Activated T-helper 2 cell treated with anti-CD3 and anti-CD28 coated beads, Interferon-gamma antibody, Interleukin-2, Interleukin-4, amounts not matched to agents 10 μg/mL and 5 μg/mL and 100 μg/mL, durations not matched to agents 14 hours and 24 hours and 36 hours (primary cell): ENCODE measurements at places on chromosomes 2 and 18. TPM values are rescaled to one million over a fixed set of nuclear protein-coding genes. Genes with fewer than 3 reads are reported as not detected.

DNA sequence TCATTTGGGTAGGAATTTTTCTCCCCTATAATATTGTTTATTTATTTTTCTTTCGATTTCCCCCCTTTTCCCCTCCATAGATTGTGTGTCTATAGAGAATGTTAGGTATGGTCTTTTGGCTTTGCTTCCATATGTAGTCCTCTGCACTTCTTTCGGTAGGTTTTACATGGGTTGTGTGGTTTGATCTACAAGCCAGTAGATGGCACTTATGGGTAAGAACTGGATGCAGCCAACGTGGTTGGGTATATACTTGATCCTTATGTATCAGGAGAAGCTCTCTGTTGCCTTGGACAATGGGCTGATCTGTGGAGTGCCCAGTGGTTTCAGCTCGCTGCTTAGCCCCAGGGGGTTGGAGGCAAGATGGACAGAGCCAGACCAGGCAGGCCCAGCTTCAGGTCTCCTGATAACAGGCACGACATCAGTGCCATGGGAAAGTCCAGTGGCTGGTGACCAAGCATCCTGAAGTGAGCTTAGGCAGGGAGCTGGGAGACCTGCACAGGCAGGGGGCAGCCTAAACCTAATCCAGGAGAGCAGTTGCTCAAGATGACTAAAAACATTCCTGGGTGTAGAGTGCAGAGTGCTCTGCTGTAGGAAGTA is 488.3 kb downstream of the CCDC85A start:
- DNase-seq: no peak

- no peak for DNase-seq
Measured at GRCh38 chr2:16613539-16614011, 52.1 kb downstream of the CYRIA start.

GRCh38 chr2:231347081-231347480 is 48.4 kb upstream of the B3GNT7 start:
- no peak for DNase-seq

PCARE gene
- total RNA-seq: not detected in 2 replicates

REEP1 gene
- 0.62 and 0.71 TPM in 2 replicates for total RNA-seq

DNA sequence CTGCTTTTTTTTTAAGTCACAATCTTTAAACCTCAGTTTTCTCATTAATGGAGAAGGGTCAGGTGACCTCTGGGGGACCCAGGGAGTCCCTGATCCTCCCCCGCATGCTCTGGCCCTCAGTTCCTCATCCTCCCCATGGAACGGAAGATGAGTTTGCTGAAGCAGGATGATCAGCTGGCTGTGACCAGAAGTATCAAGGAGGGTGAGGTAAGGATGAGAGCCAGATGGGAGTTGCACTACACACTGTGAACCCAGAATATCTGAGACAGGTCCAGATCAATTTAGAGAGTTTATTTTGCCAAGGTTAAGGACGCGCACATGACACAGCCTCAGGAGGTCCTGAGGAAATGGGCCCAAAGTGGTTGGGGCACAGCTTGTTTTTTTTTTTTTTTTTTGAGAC is 3.8 kb downstream of the CATIP start:
- no peak for DNase-seq

DNA sequence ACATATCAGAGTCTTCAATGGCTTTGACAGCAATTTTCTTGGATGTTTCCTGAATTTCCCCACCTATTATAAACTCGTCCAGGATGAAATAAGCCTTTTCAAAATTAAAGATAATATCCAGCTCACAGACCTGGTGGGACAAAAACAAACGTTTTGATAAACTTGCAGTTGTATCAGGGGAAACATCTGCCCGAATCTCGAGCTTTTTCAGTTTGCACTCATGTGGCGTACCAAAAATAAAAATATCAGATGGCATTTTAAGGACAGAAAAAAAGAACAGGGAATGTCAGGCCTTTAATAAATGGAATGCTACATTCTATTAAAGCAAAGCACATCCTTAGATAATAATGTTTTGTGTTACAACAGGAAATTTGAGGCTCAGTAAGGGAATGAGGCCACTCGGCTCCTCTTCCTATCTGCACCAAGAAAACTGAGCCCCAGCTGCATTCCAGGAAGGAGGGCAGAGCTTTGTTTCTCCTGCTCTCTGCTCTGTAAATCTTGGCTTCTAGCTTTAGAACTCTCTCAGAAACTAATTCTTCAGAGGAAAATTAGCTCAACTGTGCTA is 72.1 kb downstream of the AP1S3 start:
- DNase-seq: no peak

- DNase-seq: no peak
Measured at GRCh38 chr2:104701411-104701911, 152.5 kb upstream of the POU3F3 start.

GPR35 gene
- total RNA-seq: 24.9 and 27.4 TPM in 2 replicates

GRCh38 chr2:224151161-224151560 is 112.1 kb upstream of the SERPINE2 start:
- DNase-seq: no peak

CNGA3 gene
- not detected in 2 replicates for total RNA-seq

- DNase-seq: no peak
Measured at GRCh38 chr18:13579874-13580273, 146.5 kb downstream of the FAM210A start.

TEX44 gene
- not detected in 2 replicates for total RNA-seq

OSR1 gene
- not detected in 2 replicates for total RNA-seq
